Activated naive CD8-positive, alpha-beta T cell treated with anti-CD3 and anti-CD28 coated beads, Interleukin-2, amount 10 ng/mL, durations not matched to agents 7 days and 5 days (primary cell): ENCODE measurements at places on chromosomes 5 and 9. TPM values are rescaled to one million over a fixed set of nuclear protein-coding genes. Genes with fewer than 3 reads are reported as not detected.

GRCh38 chr5:56849671-56850070 is 34.3 kb downstream of the MAP3K1 start:
- H3K36me3 ChIP-seq = peaks cover 9% of the 10 kb centered on the region
- peak overlapping the region; percentile 8 for H3K4me3 ChIP-seq
- no peaks in the 10 kb centered on the region for H3K27me3 ChIP-seq
- H3K27ac ChIP-seq = no peak overlapping the region
- H3K4me1 ChIP-seq = peaks cover 48% of the 10 kb centered on the region

The DMRTA1 gene
- not detected for total RNA-seq

The NKD2 gene
- total RNA-seq = 0.23 TPM

The PCDHA7 gene
- total RNA-seq = not detected

The PDGFRB gene
- 33.4 TPM for total RNA-seq

GRCh38 chr9:25129537-25129936 is 548.7 kb downstream of the TUSC1 start:
- no peak for DNase-seq
- H3K27me3 ChIP-seq = no peaks in the 10 kb centered on the region
- H3K4me3 ChIP-seq = no peak overlapping the region
- no peaks in the 10 kb centered on the region for H3K4me1 ChIP-seq
- H3K36me3 ChIP-seq = no peaks in the 10 kb centered on the region
- H3K27ac ChIP-seq = no peak overlapping the region

- peaks cover 76% of the 10 kb centered on the region for H3K36me3 ChIP-seq
- H3K4me1 ChIP-seq = no peaks in the 10 kb centered on the region
- no peak for DNase-seq
- no peak overlapping the region for H3K4me3 ChIP-seq
Observed at GRCh38 chr9:2785060-2785950, 58.6 kb downstream of the PUM3 start.

- no peaks in the 10 kb centered on the region for H3K4me1 ChIP-seq
- DNase-seq = no peak
Observed at GRCh38 chr5:89570557-89570956, 687.6 kb upstream of the MEF2C start.

DNA sequence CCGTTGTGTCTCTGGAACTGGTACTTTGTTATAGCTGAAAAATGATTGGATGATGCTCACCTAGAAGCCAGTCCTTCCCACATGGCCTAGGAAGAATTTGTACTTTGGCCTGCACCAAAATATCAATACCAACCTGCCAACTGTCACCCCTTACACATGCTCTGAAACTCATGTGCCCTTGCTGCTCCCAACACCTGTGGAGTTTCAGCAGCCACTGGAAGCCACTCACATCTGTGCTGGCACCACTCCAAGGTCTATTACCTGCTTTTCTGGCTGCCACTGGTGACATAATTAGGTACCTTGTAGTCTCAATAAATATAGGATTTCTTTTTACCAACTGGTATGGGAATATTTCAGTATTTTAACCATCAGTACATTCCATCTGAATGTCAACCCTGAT is 363.6 kb downstream of the SH3GL2 start:
- H3K27ac ChIP-seq = no peak overlapping the region
- H3K4me1 ChIP-seq = no peaks in the 10 kb centered on the region
- no peak overlapping the region for H3K4me3 ChIP-seq
- no peak for DNase-seq
- no peaks in the 10 kb centered on the region for H3K27me3 ChIP-seq

The QRFP gene
- total RNA-seq = not detected

DNA sequence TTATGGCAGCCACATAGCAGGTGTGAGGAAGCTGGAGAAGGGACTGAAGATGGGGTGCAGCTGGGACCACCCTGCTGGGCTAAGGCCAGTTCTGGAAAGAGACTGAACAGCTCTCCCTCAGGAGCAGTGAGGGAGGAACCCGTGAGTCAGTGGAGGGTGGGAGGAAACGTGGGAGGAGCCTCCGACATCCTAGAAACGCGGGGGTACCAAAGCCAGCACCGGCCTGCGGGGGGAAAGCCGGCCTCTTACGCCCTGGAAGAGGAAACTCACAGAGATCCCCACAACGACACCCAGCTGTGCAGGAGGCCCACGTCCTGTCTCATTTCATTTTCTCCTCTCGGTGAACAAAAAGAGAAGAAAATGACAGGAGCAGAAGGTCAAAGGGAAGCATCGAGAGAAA is 185.8 kb upstream of the IRX4 start:
- no peak overlapping the region for H3K4me3 ChIP-seq
- H3K27ac ChIP-seq = no peak overlapping the region
- H3K4me1 ChIP-seq = no peaks in the 10 kb centered on the region
- DNase-seq = no peak
- H3K36me3 ChIP-seq = no peaks in the 10 kb centered on the region

DNA sequence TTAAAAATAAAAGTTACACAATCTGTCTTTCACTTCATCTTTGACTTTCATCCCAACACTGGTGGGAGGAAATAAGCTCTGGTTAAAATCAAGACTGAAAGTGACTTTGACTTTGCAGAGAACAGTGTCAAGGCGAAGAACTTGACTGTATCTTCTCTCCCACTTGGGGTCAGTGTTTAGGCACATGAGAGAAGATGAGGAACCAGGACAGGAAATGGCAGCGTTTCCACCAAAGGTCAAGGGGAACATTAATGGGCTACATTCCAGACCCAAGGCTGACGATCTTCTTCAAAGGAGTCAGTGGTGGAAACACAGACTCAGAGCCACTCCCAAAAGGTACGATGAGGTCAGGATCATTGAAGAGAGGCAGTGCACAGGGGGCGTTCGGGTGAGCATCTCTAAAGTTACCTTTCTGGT is 409.5 kb downstream of the ARHGEF28 start:
- H3K27ac ChIP-seq = no peak overlapping the region
- H3K4me1 ChIP-seq = no peaks in the 10 kb centered on the region
- peaks cover 13% of the 10 kb centered on the region for H3K27me3 ChIP-seq
- no peak for DNase-seq
- no peak overlapping the region for H3K4me3 ChIP-seq

The TLR4 gene
- 1.4 TPM for total RNA-seq

GRCh38 chr5:18675041-18675440 is 1040.8 kb downstream of the TAF11L14 start:
- H3K4me3 ChIP-seq = no peak overlapping the region
- H3K36me3 ChIP-seq = no peaks in the 10 kb centered on the region
- DNase-seq = no peak
- H3K27me3 ChIP-seq = peaks cover 3% of the 10 kb centered on the region
- H3K4me1 ChIP-seq = no peaks in the 10 kb centered on the region

GRCh38 chr5:110104726-110105669 is 415.3 kb downstream of the MAN2A1 start:
- H3K4me3 ChIP-seq = no peak overlapping the region
- no peaks in the 10 kb centered on the region for H3K27me3 ChIP-seq
- H3K27ac ChIP-seq = no peak overlapping the region
- DNase-seq = no peak
- no peaks in the 10 kb centered on the region for H3K36me3 ChIP-seq

DNA sequence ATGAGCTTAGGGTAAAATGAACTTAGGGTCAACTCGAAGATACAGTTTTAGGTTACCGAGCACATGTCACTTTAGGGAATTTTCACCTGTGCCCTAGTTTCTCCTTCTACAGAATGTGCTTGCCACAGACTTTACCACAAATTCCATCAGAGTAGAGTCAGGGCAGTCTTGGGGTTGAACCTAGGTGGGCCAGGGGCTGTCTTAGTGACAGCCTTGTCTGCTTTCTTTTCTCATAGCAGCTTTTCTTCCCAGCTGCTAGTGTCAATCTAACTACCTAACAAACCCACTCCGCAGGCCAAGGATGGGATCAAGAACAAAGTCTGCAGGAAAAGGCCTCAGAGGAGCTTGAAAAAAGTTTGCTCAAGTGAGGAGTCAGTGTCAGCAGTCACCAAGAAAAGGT is 458.1 kb upstream of the CDH18 start:
- H3K27ac ChIP-seq = no peak overlapping the region
- no peak for DNase-seq
- no peaks in the 10 kb centered on the region for H3K27me3 ChIP-seq
- H3K36me3 ChIP-seq = no peaks in the 10 kb centered on the region

The SLCO6A1 gene
- total RNA-seq = not detected

GRCh38 chr5:169442913-169443784 is 140.4 kb upstream of the SPDL1 start:
- H3K4me3 ChIP-seq = no peak overlapping the region
- H3K27ac ChIP-seq = no peak overlapping the region
- DNase-seq = no peak
- no peaks in the 10 kb centered on the region for H3K36me3 ChIP-seq

GRCh38 chr5:88924330-88924657 is 41.3 kb upstream of the MEF2C start:
- H3K4me1 ChIP-seq = no peaks in the 10 kb centered on the region
- no peak overlapping the region for H3K27ac ChIP-seq
- no peaks in the 10 kb centered on the region for H3K27me3 ChIP-seq
- H3K4me3 ChIP-seq = no peak overlapping the region
- H3K36me3 ChIP-seq = no peaks in the 10 kb centered on the region
- no peak for DNase-seq

DNA sequence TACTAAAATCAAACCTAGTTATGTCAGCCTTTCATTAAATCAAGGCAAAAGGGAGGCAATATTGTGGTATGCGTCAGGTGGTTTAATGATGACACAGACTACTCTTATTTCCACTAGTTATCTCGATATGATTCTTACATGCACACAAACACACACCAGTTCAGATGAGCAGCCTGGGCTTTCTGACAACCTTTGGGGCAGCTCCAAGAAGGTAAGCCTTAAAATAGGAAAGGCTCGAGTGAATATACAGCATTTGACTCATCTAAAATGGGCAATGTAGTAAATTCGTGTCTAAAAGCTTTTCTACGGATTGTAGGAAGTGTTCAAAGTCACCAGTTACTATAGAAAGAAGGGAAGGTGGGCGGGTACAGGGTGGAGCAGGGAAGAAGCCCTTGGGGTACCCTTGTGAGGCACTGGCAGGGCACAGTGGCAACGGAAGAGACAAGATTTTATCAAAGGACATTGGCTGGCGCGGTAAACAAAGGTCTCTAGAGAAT is 1.9 kb downstream of the ANKH start:
- DNase-seq = no peak
- H3K27ac ChIP-seq = peak overlapping the region; percentile 18
- no peaks in the 10 kb centered on the region for H3K36me3 ChIP-seq
- peak overlapping the region; percentile 86 for H3K4me3 ChIP-seq

- no peak overlapping the region for H3K27ac ChIP-seq
- H3K27me3 ChIP-seq = no peaks in the 10 kb centered on the region
- DNase-seq = no peak
- no peak overlapping the region for H3K4me3 ChIP-seq
- no peaks in the 10 kb centered on the region for H3K36me3 ChIP-seq
- no peaks in the 10 kb centered on the region for H3K4me1 ChIP-seq
Observed at GRCh38 chr5:101284736-101285375, 381.8 kb upstream of the ST8SIA4 start.

- no peaks in the 10 kb centered on the region for H3K27me3 ChIP-seq
- DNase-seq = no peak
- no peaks in the 10 kb centered on the region for H3K4me1 ChIP-seq
Observed at GRCh38 chr5:27845248-27845647, 806.9 kb upstream of the CDH9 start.

The CD74 gene
- total RNA-seq = 341 TPM

- H3K4me1 ChIP-seq = no peaks in the 10 kb centered on the region
- no peak overlapping the region for H3K4me3 ChIP-seq
- H3K36me3 ChIP-seq = no peaks in the 10 kb centered on the region
- DNase-seq = no peak
- no peak overlapping the region for H3K27ac ChIP-seq
- H3K27me3 ChIP-seq = peaks cover 26% of the 10 kb centered on the region
Observed at GRCh38 chr9:131809941-131810344, 70.1 kb upstream of the RAPGEF1 start.

GRCh38 chr9:87301371-87301770 is 196.3 kb upstream of the DAPK1 start:
- H3K27ac ChIP-seq = no peak overlapping the region
- no peaks in the 10 kb centered on the region for H3K36me3 ChIP-seq
- H3K4me3 ChIP-seq = no peak overlapping the region
- no peaks in the 10 kb centered on the region for H3K4me1 ChIP-seq
- no peak for DNase-seq

DNA sequence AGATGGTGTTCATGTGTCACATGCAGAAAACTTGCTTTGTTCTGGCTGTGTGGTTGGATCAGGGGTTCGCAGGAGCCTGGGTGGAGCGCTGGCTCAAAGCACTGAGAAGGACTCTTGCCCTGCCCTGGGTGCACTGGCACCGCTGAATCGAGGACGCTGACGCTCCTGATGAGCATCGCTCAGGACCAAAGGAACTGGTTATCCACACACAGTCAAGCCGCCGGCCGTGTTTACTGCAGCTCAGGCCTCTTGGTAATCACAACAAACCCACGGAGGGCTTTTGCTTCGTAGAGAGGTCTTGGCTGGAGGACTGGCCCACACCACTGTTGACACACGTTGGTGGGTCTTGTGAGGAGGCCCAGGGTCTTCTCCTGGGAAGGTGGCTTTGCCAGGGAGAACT is 299.4 kb upstream of the IRX2 start:
- H3K27ac ChIP-seq = no peak overlapping the region
- no peaks in the 10 kb centered on the region for H3K27me3 ChIP-seq
- H3K4me1 ChIP-seq = no peaks in the 10 kb centered on the region
- H3K4me3 ChIP-seq = no peak overlapping the region
- no peaks in the 10 kb centered on the region for H3K36me3 ChIP-seq

DNA sequence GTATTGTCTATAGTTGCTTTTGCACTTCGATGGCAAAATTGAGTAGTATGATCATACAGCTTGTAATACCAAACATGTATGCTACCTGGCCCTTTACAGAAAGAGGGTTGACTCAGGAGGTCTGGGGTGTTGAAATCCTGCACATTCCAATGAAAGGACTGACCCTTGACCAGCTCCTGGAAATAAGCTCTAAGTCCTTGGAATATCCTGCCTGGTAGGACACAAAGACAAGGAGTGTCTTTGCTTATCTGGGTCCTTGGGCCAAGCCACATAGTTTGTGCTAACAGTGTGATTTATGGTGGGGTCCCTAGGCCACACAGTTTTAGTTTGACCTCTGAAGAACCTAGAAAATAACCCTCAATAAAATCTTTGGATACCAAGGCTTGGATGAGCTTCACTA is 89.3 kb upstream of the FTMT start:
- H3K4me3 ChIP-seq = no peak overlapping the region
- DNase-seq = no peak
- no peaks in the 10 kb centered on the region for H3K27me3 ChIP-seq
- H3K4me1 ChIP-seq = no peaks in the 10 kb centered on the region
- no peak overlapping the region for H3K27ac ChIP-seq

DNA sequence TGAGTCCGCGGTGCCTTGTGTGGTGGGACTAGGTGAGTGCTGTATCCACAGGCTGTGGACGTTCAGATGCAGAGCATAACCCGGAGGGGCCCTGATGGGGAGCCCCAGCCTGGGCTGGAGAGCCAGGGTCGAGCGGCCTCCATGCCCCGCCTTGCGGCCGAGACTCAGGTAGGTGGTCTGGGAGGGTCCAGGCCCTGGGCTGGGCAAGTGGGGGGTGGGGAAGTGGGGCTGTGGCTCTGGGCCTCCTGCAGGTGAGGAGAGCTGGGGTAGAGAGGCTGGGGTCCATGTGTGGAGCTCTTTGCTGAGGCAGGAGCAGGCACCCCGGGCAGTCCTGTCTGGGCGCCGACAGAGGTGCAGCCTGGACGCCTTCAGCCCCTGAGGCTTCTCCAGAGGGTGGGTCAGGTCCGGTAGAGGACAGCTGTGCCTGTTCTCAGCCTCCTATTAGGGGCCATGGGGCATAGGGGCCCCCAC is 241.1 kb downstream of the CACNA1B start:
- no peaks in the 10 kb centered on the region for H3K36me3 ChIP-seq
- H3K4me3 ChIP-seq = no peak overlapping the region
- H3K27ac ChIP-seq = no peak overlapping the region
- no peak for DNase-seq
- H3K4me1 ChIP-seq = no peaks in the 10 kb centered on the region

The MVB12B gene
- 33.5 TPM for total RNA-seq

The ARL14EPL gene
- total RNA-seq = not detected

The IFNW1 gene
- not detected for total RNA-seq

- no peak overlapping the region for H3K4me3 ChIP-seq
- H3K4me1 ChIP-seq = no peaks in the 10 kb centered on the region
- H3K27ac ChIP-seq = no peak overlapping the region
- no peak for DNase-seq
Observed at GRCh38 chr5:68562308-68562707, 346.8 kb downstream of the PIK3R1 start.
